Esophagus mucosa (tissue), 1 donor: ENCODE measurements at places on chromosomes 13 and 19. TPM values are rescaled to one million over a fixed set of nuclear protein-coding genes. Genes with fewer than 3 reads are reported as not detected.

DNA sequence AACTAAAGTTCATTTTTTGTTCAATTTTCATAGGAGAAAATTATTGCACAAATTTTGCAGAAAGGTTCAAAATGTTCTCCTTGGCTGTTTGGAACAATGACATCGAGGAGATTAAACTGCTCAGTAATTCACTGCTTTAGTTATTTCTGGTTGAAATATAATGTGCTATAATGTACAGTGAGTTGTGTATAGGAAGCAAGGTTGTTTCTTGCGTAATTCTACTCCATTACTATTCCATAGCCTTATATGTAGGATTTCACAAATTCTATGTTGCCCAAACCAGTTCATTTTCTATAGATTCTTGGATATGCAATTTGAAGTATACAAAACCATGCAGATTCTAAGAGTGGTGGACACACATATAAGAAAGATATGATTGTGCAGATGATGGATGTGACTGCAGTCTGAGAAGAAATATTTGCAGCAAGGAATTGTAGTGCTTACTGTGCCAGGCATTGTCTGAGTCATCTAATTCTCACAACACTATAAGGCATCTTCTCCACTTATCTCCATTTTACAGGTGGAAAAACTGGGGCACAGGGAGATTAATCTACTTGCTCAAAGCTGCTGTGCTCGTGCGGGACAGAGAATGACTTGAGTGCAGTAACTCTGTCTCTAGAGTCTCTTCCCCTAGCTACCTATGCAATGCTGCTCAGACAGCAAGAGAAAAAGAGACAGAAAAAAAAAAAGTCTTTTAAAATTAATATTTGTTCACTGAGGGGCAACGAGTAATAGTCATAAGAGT is 515.5 kb downstream of the MYO16 start:
- ATAC-seq = no peak

DNA sequence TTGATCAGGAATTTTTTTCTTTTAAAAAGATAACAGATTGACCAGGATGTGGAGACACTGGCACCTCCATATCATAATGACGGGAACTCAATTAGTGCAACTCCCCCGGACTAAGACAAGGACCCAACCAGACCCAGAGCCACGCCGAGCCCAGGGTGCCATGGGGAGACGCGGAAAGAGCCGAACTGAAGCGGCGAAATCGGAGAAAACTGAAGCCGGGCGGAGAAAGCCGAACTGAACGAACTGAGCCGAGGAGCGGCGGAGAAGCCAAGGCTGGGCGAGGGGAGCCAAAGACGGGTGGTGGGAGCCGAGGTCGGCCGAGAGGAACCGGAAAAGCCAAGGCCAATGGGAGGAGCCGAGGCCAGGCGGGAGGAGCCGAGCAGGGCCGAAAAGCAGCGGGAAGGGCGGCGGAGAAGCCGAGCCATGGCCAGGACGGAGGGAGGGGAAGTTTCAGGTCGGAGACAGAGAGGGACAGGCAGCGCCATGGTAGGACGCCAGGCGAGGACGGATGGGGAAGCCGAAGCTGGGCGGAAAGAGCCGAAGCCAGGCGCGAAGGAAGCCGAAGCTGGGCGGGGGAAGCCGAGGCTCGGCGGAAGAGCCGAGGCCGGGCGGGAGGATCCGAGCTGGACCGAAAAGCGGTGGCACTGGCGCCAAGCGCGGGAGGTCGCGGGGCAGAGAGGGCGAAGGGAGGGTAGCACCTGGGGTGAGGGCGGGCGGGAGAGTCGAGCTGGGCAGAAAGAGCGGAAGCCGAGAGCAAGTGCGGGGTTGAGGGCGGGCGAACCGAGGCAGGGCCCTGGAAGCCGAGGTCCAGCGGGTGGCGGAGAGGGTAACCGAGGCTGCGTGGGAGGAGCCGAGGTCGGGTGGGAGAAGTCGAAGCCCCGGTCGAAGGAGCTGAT is 29.4 kb downstream of the ZNF557 start:
- peak; percentile 95 for ATAC-seq

- no peak for ATAC-seq
Measured at GRCh38 chr13:38538422-38538821, 148.5 kb upstream of the FREM2 start.

Gene LILRA5
- 0.64 TPM for total RNA-seq

- ATAC-seq = no peak
Measured at GRCh38 chr13:37179645-37180044, 74.2 kb upstream of the CSNK1A1L start.

DNA sequence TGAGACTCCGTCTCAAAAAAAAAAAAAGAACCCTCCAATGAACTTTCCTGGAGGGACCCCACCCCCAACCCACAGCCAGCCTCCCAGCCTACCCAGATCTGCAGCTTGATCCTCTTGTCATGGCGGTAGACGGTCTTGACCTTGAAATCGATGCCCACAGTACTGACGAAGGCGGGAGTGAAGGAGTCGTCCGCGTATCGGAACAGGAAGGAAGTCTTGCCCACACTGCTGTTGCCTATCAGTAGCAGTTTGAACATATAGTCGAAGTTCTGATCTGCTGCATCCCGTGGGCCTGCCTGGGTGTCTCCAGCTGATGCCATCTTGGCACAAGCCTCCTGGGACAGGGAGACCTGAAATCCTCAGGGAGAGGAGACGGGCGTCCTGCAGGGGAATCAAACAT is 2.4 kb downstream of the RAB3D start:
- no peak for ATAC-seq

DNA sequence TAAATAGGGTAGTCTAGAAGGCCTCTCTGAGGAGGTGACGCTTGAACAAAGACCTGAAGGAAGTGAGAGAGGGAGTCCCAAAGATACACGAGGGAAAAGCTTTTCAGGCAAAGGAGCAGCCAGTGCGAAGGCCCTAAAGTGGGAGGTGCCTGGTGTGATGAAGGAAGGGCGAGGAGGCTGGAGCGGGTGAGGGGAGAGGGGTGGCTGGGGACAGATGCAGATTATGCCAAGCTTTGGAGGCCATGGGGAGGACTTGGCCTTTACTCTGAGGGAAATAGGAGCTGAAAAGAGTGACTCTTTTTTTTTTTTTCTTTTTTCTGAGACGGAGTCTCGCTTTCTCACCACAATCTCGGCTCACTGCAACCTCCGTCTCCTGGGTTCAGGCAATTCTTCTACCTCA is 2.9 kb downstream of the CLPTM1 start:
- ATAC-seq = no peak

- ATAC-seq = no peak
Measured at GRCh38 chr13:30466841-30467252, 1.1 kb upstream of the HMGB1 start.

GRCh38 chr13:85797311-85797710 is 1.9 kb downstream of the SLITRK6 start:
- no peak for ATAC-seq

DNA sequence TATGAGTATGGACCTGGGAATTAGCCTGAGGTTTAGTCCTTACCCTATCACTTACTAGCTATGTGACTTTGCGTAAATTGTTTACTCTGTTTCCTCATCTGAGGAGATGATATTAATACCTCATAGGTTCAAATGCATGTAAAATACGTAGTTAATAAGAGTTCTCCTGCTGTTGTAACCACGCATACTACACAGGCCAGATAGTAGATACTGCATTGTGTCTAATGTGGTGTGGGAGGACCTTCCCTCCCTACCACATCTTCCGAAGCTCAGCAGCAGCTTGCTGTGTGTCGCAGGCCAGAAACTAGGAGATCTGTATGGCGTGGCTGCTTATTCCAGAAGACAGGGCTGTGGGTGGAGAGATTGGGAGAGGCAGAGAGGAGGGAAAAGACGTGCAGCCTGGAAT is 23.0 kb downstream of the GTF2F2 start:
- ATAC-seq = peak; percentile 37

Gene LYPD5
- total RNA-seq = 18.0 TPM

DNA sequence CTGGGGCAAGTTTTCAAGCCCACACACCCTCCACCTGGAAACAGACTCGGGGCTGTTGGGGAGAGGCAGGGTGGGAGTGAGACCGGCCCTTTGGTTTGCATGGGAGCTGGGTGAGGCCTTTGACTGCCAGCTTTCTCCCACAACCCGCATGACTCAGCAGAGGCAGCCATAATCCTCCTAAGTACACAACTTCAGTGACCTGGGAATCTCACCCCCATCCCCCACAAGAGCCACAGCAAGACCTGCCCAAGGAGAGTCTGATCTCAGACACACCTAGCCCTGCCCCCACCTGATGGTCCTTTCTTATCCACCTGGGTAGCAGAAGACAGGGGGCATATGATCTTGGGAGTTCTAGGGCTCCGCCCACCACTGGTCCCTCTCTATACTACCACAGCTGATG is 1615.4 kb downstream of the EFNB2 start:
- ATAC-seq = no peak

GRCh38 chr13:26785838-26786630 is 25.4 kb upstream of the GPR12 start:
- peak; percentile 66 for ATAC-seq

DNA sequence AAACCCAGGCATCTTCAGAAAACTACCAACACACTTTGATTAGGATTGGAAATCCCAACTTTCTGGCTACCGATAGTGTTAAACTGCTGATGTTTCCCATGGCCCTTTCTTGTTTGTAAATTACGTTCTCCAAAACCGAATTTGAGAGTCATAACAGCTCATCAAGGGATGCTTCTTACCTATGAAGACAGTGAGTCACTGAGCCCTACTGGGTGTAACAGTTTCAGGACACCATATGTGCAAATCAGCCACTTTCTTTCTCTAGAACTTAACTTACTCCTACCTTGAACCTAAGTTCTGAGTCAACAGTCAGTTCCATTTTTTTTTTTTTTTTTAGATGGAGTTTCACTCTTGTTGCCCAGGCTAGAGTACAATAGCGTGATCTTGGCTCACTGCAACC is 410.1 kb upstream of the TSHZ3 start:
- ATAC-seq = no peak

Gene ZNF175
- 5.8 TPM for total RNA-seq

DNA sequence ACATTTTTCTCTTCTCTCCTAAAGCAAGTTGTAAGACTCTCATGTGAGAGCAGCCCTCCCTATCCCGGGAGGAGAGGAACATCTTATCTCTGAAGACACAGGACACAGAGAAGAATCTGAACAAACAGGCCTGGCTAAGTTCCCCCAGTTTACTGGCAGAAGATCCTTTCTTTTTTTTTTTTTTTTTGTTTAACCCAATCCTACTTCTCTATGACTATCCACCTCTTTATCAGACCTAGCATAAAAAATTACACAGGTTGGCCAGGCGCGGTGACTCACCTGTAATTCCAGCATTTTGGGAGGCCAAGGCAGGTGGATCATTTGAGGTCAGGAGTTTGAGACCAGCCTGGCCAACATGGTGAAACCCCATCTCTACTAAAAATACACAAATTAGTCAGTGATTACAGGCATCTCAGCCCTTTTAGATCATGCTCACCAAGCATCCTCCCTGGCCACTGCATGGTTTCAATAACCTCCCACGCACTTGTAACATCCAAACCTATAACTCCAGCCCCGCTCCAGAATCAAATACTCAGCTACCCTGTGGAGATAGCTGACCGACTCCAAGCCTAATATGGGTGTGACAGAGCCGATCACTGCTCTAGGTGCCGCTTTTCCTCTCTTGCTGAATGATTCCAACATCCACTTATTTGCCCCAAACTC is 27.3 kb upstream of the MUC16 start:
- ATAC-seq = no peak

- ATAC-seq = no peak
Measured at GRCh38 chr13:90365130-90365529, 982.4 kb upstream of the MIR17HG start.

DNA sequence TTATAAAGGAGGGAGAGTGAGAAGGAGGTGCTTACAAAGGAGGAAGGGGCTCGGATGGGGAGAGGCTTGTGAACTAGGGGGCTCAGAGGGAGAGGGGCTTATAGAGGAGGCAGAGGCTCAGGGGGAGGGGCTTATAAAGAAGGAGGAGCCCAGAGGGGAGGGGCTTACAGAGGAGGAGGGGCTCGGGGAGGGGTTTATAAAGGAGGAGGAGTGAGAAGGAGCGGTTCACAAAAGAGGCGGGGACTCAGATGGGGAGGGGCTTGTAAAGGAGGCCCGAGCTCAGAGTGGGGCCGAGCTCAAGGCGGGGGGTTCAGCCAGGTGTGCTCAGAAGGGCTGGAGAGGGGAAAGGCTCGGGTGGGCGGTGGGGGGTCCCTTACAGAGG is 500 bp downstream of the SMIM24 start:
- no peak for ATAC-seq

Gene CD33
- total RNA-seq = 0.40 TPM

- no peak for ATAC-seq
Measured at GRCh38 chr13:48637601-48638000, 16.1 kb upstream of the CYSLTR2 start.

DNA sequence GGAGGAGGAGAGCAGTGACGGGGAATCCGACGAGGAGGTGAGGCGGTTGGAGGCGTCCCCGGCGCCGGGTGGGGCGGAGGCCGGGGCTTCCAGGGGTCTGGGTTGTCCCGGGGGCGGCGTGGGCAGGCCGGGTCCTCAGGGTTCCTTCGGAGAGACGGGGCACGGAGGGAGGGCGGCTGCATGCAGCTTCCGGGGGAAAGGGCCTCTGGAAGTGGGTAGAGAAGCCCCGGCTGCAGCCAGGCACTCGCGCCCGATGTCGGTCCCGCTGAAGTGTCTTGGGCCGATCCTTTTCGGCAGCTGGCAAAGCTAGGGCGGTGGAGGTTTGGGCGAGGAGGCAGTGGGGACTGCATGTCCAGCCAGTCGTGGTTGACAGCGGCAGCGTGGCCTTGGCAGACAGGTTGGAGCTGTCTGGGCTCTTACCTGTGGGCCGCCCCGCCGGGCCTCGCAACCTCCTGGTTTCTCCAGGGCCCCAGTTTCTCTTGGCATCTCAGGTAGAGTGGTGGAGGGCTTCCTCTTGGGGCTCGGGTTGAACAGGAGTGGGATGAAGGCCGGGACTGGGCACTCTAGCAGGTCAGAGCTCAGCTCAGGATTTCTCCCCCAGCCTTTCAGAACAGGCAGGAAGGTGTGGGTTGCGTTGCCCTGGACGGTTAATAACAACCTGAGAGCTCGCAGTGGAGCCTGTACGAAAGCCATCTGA is 690 bp downstream of the KMT2B start:
- no peak for ATAC-seq

Gene LGALS7
- total RNA-seq = 684 TPM

DNA sequence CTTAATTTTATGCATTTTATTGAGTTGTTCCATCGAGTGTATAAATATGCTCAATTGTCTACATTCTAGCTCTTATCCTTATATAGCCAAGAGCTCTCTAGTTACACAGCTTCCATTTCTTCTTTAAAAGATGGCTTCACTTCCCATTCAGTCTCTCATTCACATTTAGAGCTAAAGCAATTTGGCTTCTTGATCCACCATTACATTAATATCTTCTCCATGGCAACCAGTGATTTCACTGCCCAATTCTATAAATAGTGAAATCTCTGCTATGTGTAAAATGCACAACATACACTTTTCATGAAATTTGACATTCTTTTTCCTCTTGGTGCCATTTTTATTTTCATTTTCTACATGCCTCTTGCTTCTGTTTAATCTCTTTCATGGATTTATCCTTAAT is 696.9 kb upstream of the ATXN8OS start:
- ATAC-seq = no peak
